ENCODE measurements at places on chromosomes 11 and 22.

- no peak for DNase-seq
Measured at GRCh38 chr22:48079505-48080290, 1317.2 kb downstream of the TBC1D22A start.

- DNase-seq = no peak
Measured at GRCh38 chr11:10415817-10416392, 39.2 kb upstream of the AMPD3 start.

DNA sequence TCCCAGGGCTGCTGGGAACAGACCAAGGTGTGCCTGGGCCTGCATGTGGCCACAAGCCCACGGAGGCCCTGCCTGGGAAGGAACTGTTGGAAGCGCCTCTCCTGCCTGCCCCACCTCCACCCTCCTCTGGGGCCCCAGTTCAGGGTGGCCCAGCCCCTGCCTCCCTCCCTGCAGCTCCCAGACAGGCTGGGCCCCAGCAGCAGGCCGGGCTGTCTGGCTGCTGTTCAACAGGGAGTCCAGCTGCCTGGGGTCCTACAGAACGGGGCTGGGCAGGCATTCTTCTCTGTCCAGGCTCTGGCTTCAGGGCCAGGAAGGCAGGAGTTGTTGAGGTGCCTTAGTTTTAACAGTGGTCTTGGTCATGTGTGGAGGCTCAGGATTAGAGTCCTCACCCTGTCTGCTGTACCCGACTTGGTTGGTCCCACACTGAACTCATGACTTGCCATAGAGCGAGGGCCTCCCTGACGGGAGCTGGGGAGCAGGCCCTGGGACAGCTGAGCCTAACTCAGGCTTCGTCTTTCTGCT, 11.8 kb downstream of the PRDM11 start:
- no peak for DNase-seq

GRCh38 chr11:128238521-128239265, 348.7 kb downstream of the ETS1 start:
- no peak for DNase-seq

Data from NCI-H1417 treated with DMSO at 0.1 percent for 48 hours (cell line).